Liver (tissue), 10 donors: ENCODE measurements at places on chromosomes 4 and X. TPM values are rescaled to one million over a fixed set of nuclear protein-coding genes. Genes with fewer than 3 reads are reported as not detected.

- DNase-seq = no peak
Observed at GRCh38 chrX:150163956-150164726, 199.0 kb upstream of the MAMLD1 start.

DNA sequence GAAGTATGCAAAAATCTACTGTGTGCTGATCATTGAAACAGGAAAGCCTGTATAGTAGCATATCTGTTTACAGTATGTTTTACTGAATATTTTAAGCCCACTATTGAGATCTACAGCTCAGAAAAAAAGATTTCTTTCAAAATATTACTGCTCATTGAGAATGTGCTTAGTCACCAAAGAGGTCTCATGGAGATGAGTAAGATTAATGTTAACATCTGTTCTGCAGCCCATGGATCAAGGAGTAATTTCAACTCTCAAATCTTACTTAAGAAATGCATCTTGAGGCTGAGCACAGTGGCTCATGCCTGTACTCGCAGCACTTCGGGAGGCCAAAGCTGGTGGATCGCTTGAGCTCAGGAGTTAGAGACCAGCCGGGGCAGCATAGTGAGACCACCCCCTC is 3.3 kb downstream of the RNF4 start:
- DNase-seq = no peak

GRCh38 chrX:38923451-38923969 is 122.3 kb downstream of the MID1IP1 start:
- no peak for DNase-seq

- DNase-seq = no peak
Observed at GRCh38 chr4:150224896-150225591, 146.8 kb downstream of the DCLK2 start.

USP26 gene
- not detected for total RNA-seq

DNA sequence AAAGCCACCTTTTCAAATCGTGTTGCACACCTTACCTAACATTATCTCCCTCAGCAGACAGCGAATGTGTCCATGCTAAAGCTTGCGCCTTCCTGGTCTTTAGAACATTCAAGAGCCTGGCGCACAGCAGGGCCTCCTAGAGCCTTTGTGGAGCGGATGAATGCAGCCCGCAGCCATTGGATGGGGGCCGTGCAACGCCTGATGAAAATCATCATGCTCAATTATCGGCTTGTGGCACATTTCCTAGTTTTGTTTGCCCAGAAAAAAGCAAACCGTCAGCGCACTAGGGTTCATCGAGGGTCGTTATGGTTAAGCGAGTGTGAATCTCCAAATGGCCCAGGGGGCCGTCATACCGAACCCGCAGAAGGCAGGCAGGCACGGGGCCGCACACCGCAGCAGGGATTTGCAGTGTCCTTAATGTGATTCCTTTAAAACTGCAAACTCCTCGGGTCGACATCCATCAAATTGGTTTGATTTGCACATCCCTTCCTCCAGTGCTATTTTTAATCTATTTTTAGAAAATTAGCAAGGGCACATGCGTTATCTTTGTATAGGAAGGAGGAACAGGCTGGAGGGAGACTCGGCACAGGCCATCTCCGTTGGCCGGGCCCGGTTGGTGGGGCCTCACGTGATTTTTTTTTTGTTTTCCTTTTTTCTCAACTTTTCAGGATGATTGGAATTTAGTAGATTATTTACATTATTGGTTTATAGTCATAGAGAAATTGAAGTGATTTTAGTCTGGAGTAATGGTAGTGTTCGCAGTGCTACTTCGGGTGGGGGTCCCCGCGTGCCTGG is 53.1 kb downstream of the ABLIM2 start:
- DNase-seq = no peak

DNA sequence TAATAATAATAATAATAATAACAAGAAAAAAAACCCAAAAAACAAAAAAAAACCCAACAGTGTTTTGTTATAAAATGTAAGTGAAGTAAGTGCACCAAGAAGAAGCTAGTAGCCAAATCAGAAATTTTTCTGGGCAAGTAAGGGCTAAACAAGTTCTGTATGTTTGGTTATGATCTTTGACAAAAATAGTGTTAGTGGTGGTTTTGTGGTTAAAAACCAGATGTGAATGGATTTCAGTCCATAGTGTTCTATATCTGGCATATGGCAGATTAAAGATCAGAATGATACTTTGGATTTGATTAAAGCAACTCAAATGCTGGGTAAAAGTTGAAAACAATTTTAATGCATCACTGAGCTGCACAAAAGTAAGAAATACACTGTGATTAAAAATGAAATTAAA is 116.5 kb upstream of the NDST4 start:
- no peak for DNase-seq

GRCh38 chrX:106220177-106220576 is 52.1 kb downstream of the PWWP3B start:
- no peak for DNase-seq

DCLK2 gene
- total RNA-seq = 1.7 TPM

DNA sequence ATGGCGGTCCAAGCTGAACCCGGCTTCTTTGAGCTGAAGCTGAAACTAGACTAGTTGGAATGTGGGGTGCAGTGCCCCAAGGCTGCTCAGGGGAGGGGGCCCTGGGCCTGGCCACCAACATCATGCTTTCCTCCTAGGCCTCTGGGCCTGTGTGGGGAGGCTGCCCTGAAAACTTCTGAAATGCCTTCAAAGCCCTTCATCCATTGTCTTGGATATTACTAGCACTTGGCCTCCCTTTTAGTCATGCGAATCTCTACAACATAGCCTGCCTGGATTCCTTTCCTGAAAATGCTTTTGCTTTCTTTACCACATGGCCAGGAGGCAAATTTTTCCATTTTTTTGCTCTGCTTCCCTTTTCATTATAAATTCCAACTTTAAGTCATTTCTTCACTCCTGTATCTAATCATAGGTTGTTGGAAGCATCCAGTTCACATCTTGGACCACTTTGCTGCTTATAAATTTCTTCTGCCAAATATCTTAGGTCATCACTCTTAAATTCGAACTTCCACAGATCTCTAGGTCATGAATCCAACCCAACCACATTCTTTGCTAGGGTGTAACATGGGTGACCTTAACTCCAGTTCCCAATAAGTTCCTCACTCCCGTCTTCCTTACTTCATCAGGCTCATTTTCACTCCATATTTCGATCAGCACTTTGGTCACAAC is 103.4 kb downstream of the DDIT4L start:
- no peak for DNase-seq
